GM12878 (cell line): ENCODE measurements at places on chromosomes 3 and 15. TPM values are rescaled to one million over a fixed set of nuclear protein-coding genes. Genes with fewer than 3 reads are reported as not detected.

GCHFR gene
- polyA plus RNA-seq, result 68.0 and 76.4 TPM in 2 replicates

CXCR6 gene
- 0.11 TPM in 1 of 2 replicates, not detected in the other for polyA plus RNA-seq

EXD1 gene
- polyA plus RNA-seq, result not detected in 2 replicates

FRMD5 gene
- polyA plus RNA-seq, result 3.3 and 5.1 TPM in 2 replicates

KBTBD13 gene
- polyA plus RNA-seq, result not detected in 2 replicates

PLAAT1 gene
- polyA plus RNA-seq, result not detected in 2 replicates

POPDC2 gene
- polyA plus RNA-seq, result 1.8 and 3.9 TPM in 2 replicates

GOLGA8K gene
- polyA plus RNA-seq, result not detected in 2 replicates

GRIP2 gene
- 0.03 TPM in 1 of 2 replicates, not detected in the other for polyA plus RNA-seq

CYP1A2 gene
- polyA plus RNA-seq, result 0.05 and 0.09 TPM in 2 replicates

CD96 gene
- polyA plus RNA-seq, result 0.13 and 0.33 TPM in 2 replicates

TM4SF1 gene
- polyA plus RNA-seq, result not detected in 2 replicates

TRA2B gene
- polyA plus RNA-seq, result 291 and 311 TPM in 2 replicates
